ENCODE measurements at places on chromosomes 3 and 15. TPM values are rescaled to one million over a fixed set of nuclear protein-coding genes. Genes with fewer than 3 reads are reported as not detected.

GRCh38 chr3:72213296-72214065 is 428.5 kb upstream of the PROK2 start:
- DNase-seq, result no peak
- no peaks in the 10 kb centered on the region for H3K4me1 ChIP-seq
- H3K27me3 ChIP-seq, result peaks cover 10% of the 10 kb centered on the region
- H3K27ac ChIP-seq, result no peak overlapping the region
- no peak overlapping the region for H3K4me3 ChIP-seq
- no peaks in the 10 kb centered on the region for H3K36me3 ChIP-seq

Gene ILDR1
- 0.28 TPM for total RNA-seq

DNA sequence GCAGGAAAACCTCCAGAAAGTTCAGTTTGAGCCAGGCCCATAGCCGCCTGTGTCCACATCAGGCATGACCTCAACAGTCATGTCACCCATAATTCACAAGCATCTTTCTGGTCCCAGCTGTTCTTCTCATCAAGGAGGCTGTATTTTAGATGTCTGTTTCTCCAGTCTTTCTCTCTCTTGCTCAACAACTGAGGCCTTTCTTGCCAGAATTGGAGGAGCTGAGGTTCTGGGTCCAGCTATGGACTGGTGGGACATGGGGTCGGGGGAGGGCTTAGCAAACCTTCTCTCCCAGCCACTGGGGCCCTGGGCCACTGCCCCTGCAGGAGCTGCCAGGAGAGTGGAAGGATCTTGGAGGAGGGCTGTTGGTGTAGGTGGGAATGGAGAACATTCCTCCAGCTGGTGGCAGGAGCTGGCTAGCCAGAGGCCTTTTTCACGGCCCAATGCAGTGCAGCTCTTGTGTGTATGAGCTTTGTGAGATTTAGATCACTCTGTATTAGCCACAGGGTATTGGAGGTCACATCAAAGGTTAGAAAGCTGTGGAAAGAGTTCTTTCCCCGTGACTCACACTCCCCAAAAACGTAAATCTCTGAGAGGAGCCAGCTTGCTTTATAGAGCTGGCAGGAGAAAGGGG is 23.5 kb downstream of the MAGEF1 start:
- no peak overlapping the region for H3K4me3 ChIP-seq
- H3K4me1 ChIP-seq, result no peaks in the 10 kb centered on the region
- no peak for DNase-seq
- peaks cover 7% of the 10 kb centered on the region for H3K27me3 ChIP-seq
- no peak overlapping the region for H3K27ac ChIP-seq

GRCh38 chr3:190860521-190860920 is 2.0 kb downstream of the GMNC start:
- H3K4me1 ChIP-seq, result peaks cover 7% of the 10 kb centered on the region
- H3K27ac ChIP-seq, result no peak overlapping the region
- no peak for DNase-seq
- H3K36me3 ChIP-seq, result no peaks in the 10 kb centered on the region
- no peak overlapping the region for H3K4me3 ChIP-seq

Gene HESX1
- 0.72 TPM for total RNA-seq

GRCh38 chr15:39908186-39908585 is 11.9 kb downstream of the GPR176 start:
- H3K27me3 ChIP-seq, result peaks cover 5% of the 10 kb centered on the region
- H3K36me3 ChIP-seq, result no peaks in the 10 kb centered on the region
- no peak overlapping the region for H3K27ac ChIP-seq
- no peak overlapping the region for H3K4me3 ChIP-seq

Gene ARHGEF26
- 0.32 TPM for total RNA-seq

GRCh38 chr3:127820826-127821313 is 1.4 kb downstream of the MGLL start:
- H3K27ac ChIP-seq, result no peak overlapping the region
- no peak for DNase-seq
- H3K4me3 ChIP-seq, result no peak overlapping the region
- peaks cover 57% of the 10 kb centered on the region for H3K27me3 ChIP-seq

DNA sequence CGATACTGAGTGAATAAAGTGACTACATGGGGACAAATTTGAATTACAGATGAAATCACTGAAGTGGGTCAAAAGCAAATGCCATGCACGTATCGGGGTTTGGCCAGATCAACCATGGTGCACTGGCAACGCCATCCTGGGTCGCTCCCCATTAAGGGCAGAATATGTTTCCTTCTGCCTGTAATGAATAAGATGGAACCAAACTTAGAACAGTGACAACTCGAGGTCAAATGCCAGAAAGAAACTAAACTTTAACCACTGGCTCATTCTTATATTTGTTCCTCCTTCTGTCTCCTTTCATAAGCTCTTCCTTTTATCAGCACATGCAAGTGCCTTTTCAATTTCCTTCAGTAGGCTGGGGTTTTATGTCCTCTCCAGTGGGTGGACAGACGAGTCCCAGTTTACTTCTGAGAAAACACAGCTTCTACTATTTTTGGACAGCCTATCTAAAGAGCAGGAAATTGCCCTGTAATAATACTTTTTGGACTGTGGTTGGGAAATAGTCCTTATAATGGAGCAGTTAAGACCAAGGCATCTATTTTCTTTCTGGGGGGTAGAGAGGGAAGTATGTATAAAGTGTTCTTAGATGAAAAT is 61.4 kb downstream of the WHAMM start:
- H3K27me3 ChIP-seq, result peaks cover 5% of the 10 kb centered on the region
- H3K36me3 ChIP-seq, result no peaks in the 10 kb centered on the region
- H3K27ac ChIP-seq, result no peak overlapping the region
- H3K4me3 ChIP-seq, result no peak overlapping the region
- DNase-seq, result no peak

DNA sequence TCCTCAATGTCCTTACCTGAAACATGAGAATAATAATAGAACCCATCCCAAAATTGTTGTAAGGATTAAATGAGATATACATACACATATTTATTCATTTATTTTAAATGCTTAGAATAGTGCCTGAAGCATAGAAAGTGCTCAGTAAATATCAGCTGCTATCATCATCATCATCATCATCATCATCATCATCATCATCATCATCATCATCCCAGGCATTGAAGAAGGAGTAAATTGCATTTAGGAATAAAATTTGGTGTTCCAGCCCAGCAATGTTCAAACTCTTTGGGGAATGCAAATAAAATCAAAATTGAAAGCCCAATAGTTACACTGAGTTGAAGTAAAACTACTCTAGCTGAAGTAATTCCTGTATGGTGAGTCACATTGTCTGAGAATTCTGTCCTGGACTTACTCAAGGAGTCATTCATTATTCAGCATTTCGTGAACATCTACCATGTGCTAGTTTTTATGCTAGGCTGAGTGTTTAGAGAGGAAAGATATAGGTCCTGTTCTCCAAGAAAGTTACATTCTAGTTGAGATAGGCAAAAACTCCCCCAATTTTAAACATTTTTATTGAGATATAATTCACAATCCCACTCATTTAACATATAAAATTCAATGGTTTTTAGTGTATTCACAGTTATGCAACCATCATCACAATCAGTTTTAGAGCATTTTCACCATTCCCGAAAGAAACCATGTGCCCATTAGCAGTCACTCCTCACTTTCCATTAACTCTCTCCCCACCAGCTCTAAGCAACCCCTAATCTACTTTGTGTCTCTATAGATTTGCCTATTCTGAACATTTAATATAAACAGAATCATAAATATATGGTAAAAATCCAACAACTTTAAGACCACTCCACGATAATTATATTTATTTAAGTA is 107.2 kb downstream of the FRMD5 start:
- no peaks in the 10 kb centered on the region for H3K36me3 ChIP-seq
- no peak overlapping the region for H3K27ac ChIP-seq
- peaks cover 13% of the 10 kb centered on the region for H3K27me3 ChIP-seq

Gene ZPLD1
- 0.32 TPM for total RNA-seq

Gene HYAL1
- not detected for total RNA-seq

DNA sequence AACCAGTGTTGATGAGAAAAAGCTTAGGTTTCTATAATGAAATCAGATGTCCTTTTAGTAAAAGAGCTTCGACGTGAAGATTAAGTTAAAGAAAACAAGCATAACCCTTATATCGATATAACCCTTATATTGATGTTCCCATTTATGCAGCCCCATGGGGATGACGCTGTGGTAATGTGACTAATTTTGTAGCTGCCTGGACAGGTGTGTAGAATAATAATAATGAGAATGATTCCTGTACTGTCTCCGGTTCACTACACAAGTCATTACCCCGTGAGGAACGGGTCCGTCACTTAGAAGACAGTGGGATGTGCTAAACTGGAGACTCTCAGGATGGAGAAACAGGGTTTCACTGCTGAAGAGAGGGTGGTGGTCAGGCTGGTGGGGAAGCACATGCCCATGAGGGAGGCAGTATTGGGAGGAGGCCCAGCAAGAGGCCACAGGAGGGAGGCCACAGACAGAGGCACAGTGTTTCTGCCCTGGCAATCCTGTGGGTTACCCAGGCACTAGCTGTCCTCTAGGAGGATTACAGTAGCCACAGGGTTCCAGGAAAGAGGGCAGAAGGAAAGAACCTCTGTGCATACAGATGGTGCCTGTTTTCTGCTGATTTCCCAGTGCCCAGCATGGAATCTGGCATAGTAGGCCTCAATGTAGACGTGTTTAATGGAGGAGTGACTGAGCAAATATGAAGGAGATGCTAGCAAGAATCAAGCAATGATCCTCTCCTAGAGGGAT is 191.1 kb upstream of the TSC22D2 start:
- H3K27ac ChIP-seq, result no peak overlapping the region
- H3K36me3 ChIP-seq, result no peaks in the 10 kb centered on the region
- H3K27me3 ChIP-seq, result peaks cover 40% of the 10 kb centered on the region

Gene SSR3
- total RNA-seq, result 189 TPM

DNA sequence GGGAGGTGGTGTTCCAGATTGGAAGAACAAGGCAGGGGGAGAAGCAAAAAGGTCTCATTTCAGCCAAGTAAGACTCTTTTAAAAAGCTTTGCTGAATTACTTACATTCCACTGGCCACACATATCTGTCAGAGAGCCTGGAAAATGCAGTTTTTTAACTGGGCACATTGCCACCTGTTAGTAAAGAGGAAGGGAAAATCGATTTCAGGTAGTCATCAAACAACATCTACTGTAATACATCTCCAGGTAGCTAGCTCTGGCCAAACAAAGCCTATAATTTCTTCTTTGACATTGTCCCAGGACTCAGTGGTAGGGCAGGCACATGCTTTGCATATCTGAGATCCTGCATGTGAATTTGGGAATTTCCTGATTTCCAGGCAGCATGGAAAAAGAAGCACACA is 480.7 kb upstream of the SUCLG2 start:
- no peaks in the 10 kb centered on the region for H3K27me3 ChIP-seq
- peak overlapping the region; percentile 7 for H3K27ac ChIP-seq
- no peak overlapping the region for H3K4me3 ChIP-seq
- no peak for DNase-seq
- no peaks in the 10 kb centered on the region for H3K4me1 ChIP-seq

GRCh38 chr15:85595804-85596536 is 198.8 kb downstream of the KLHL25 start:
- peak overlapping the region; percentile 76 for H3K27ac ChIP-seq
- peak overlapping the region; percentile 54 for H3K4me3 ChIP-seq
- peaks cover 4% of the 10 kb centered on the region for H3K36me3 ChIP-seq
- H3K27me3 ChIP-seq, result no peaks in the 10 kb centered on the region

DNA sequence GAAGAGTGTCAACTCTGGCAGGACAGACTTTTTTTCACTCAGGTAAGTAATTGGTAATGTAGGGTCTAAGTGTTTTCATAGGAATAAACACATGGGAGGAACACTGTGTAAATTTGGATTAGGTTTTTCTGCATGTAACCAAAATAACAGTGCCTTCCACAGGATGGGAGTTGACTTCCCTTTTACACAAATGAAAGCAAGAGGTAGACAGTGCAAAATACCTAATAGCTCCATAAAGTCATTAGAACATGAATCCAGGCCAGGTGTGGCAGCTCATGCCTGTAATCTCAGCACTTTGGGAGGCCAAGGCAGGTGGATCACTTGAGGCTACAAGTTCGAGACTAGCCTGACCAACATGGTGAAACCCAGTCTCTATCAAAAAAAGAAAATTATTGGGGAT is 25.5 kb upstream of the MYO1E start:
- no peak overlapping the region for H3K27ac ChIP-seq
- H3K36me3 ChIP-seq, result no peaks in the 10 kb centered on the region
- no peak overlapping the region for H3K4me3 ChIP-seq
- no peaks in the 10 kb centered on the region for H3K4me1 ChIP-seq

DNA sequence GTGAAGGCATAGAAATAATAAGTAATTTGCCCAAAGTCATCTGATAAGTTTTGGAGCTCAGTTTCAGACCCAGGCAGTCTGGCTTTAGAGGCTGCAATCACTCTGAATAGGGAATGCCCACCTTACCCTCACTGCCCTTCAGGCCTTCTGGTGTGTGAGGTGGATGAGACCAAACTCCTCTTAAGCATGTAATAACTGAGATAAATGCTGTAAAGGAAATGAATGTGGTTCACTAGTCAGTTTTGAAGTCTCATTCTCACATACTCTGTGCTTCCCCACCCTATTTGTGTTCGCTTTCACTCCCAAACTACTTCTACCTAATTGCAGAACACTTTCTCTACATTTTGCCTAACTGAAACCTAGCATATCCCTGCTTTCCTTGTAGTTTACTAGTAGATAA is 144.1 kb downstream of the FILIP1L start:
- DNase-seq, result peak; percentile 3
- H3K27me3 ChIP-seq, result no peaks in the 10 kb centered on the region
- no peaks in the 10 kb centered on the region for H3K36me3 ChIP-seq
- H3K4me1 ChIP-seq, result peaks cover 28% of the 10 kb centered on the region

DNA sequence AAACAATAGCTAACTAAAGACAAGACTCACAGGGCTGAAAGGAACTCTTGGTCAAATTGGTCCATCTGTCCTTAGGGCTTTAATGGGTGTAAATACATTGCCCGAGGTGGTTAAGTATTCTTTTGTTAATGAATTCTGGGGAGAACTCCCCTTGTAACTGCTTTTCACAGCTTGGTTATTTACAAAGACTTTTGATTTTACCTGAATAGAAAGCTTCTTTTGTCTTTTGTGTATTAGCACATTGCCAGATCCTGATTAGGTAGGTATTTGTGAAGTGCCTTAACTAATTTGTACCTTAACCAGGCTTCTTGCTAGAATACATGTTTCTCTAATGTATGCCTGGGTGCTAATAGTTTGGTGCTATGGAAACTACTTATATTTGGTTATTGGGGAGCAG is 14.0 kb downstream of the CHD2 start:
- peak overlapping the region; percentile 98 for H3K4me3 ChIP-seq
- H3K36me3 ChIP-seq, result peaks cover 47% of the 10 kb centered on the region
- peak overlapping the region; percentile 97 for H3K27ac ChIP-seq
- H3K27me3 ChIP-seq, result no peaks in the 10 kb centered on the region
- peaks cover 92% of the 10 kb centered on the region for H3K4me1 ChIP-seq
- DNase-seq, result no peak

Gene GOLGA6L9
- 4.9 TPM for total RNA-seq

Gene CLEC3B
- total RNA-seq, result 0.25 TPM

GRCh38 chr15:78061963-78062427 is 15.5 kb downstream of the TBC1D2B start:
- H3K27me3 ChIP-seq, result no peaks in the 10 kb centered on the region
- H3K36me3 ChIP-seq, result no peaks in the 10 kb centered on the region
- peak overlapping the region; percentile 79 for H3K4me3 ChIP-seq
- peak overlapping the region; percentile 45 for H3K27ac ChIP-seq
- DNase-seq, result peak; percentile 39

Gene ARGFX
- total RNA-seq, result not detected

Gene ZIC4
- not detected for total RNA-seq

Gene SCAMP5
- 0.31 TPM for total RNA-seq

All from activated T-cell treated with anti-CD3 and anti-CD28 coated beads, Interleukin-2, amount 50 U/mL, for 72 hours (primary cell).